ENCODE measurements at places on chromosomes 7 and 10. TPM values are rescaled to one million over a fixed set of nuclear protein-coding genes. Genes with fewer than 3 reads are reported as not detected.

AGR2 gene
- not detected for total RNA-seq

PWWP2B gene
- total RNA-seq = 10.2 TPM

ANKRD30A gene
- total RNA-seq = not detected

WNT8B gene
- not detected for total RNA-seq

PMPCB gene
- total RNA-seq = 53.5 TPM

BAZ1B gene
- 67.3 TPM for total RNA-seq

GRCh38 chr7:117338020-117338419 lies 15.2 kb upstream of the WNT2 start:
- H3K36me3 ChIP-seq = no peaks in the 10 kb centered on the region
- no peaks in the 10 kb centered on the region for H3K4me1 ChIP-seq

DNA sequence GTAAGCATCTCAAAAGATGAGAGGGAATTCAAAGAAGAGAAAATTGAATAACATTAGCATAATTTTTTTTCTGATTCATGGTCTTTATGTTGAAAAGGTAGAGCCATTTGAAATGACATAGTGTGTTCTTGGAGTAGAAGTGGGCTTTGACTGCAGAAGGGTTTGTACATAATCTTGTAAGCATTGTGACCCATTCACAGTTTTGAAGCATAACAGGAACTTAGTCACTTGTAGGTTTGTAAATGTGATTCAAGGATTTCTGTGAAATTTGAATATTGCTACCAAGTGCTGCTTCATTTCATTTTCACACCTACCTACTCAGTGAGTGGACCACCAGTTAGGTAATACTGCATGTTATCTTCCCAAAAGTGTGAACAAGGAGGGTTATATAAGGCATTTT lies 68.6 kb downstream of the PON1 start:
- no peaks in the 10 kb centered on the region for H3K4me1 ChIP-seq
- no peak overlapping the region for H3K27ac ChIP-seq
- no peak overlapping the region for H3K4me3 ChIP-seq

GRCh38 chr10:103382769-103383168 lies 13.5 kb downstream of the ATP5MK start:
- peaks cover 15% of the 10 kb centered on the region for H3K36me3 ChIP-seq
- H3K4me1 ChIP-seq = no peaks in the 10 kb centered on the region
- H3K27me3 ChIP-seq = no peaks in the 10 kb centered on the region
- H3K4me3 ChIP-seq = no peak overlapping the region
- no peak for DNase-seq
- H3K27ac ChIP-seq = no peak overlapping the region

- H3K36me3 ChIP-seq = no peaks in the 10 kb centered on the region
- no peaks in the 10 kb centered on the region for H3K27me3 ChIP-seq
- no peak overlapping the region for H3K27ac ChIP-seq
- H3K4me3 ChIP-seq = no peak overlapping the region
These were observed 23.6 kb downstream of the FAM3C start for GRCh38 chr7:121372376-121373010.

DNA sequence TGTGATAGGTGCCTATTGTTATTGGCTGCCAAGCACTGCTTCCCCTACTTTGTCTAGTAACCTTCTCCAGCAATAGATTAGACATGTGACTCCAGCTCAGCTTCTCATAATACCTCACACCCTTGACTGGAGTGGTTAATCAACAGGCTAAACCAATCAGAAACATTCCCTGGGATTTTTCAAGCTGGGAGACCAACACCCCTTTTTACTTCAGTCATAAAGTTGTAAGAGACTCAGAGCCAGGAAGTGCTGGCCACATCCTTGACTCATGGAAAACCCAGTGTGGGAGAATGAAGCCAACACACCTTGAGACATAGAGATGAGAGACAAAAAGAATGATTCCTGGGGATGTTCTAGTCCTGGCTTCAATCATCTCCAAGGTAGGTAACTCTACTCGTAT lies 62.6 kb upstream of the HECTD2 start:
- no peak overlapping the region for H3K4me3 ChIP-seq
- peaks cover 27% of the 10 kb centered on the region for H3K4me1 ChIP-seq
- no peaks in the 10 kb centered on the region for H3K27me3 ChIP-seq
- DNase-seq = no peak

DNA sequence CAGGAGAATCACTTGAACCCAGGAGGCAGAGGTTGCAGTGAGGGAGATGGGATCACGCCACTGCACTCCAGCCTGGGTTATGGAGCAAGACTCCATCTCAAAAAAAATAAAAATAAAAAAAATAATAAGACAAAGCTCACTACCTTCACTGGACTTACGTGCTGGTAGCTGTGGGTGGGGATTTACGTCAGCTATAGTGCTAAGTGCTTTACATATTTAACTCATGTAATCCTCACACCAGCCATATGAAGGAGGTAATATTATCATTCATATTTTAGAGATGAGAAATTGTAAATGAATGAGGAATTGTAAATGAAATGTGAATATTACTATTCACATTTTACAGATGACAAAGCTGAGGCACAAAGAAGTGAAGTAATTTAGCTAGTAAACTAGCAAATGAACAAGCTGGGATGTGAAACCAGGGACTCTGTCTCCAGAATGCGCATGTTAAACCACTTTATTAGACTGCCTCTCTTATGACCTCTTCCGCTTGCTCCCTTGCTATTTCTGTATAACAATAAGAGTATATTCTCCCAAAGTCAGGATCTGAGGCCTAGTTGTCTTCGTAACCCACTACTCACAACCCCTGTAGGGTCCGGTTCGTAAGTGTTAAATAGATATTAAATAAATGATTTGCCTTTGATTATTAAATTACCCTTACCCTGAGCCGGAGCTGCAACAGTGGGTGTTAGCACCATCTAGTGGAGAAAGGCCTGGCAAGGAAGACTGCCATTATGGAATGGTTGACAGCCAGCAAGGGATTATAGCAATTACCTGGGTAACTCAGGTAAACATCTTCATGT lies 70.2 kb downstream of the HTR7 start:
- no peaks in the 10 kb centered on the region for H3K27me3 ChIP-seq
- no peaks in the 10 kb centered on the region for H3K36me3 ChIP-seq
- DNase-seq = no peak
- no peak overlapping the region for H3K4me3 ChIP-seq
- H3K4me1 ChIP-seq = no peaks in the 10 kb centered on the region

- H3K36me3 ChIP-seq = no peaks in the 10 kb centered on the region
- no peak overlapping the region for H3K4me3 ChIP-seq
- no peaks in the 10 kb centered on the region for H3K27me3 ChIP-seq
- no peak for DNase-seq
These were observed 21.6 kb upstream of the ADAMTS14 start for GRCh38 chr10:70650718-70651117.

- H3K27me3 ChIP-seq = no peaks in the 10 kb centered on the region
- H3K4me1 ChIP-seq = no peaks in the 10 kb centered on the region
These were observed 116.2 kb upstream of the LAMB4 start for GRCh38 chr7:108246227-108246837.

GRCh38 chr10:31128536-31128935 lies 96.9 kb upstream of the ZNF438 start:
- H3K4me3 ChIP-seq = no peak overlapping the region
- no peak for DNase-seq
- H3K27ac ChIP-seq = peak overlapping the region; percentile 90
- H3K4me1 ChIP-seq = peaks cover 12% of the 10 kb centered on the region
- no peaks in the 10 kb centered on the region for H3K36me3 ChIP-seq
- H3K27me3 ChIP-seq = no peaks in the 10 kb centered on the region

DNA sequence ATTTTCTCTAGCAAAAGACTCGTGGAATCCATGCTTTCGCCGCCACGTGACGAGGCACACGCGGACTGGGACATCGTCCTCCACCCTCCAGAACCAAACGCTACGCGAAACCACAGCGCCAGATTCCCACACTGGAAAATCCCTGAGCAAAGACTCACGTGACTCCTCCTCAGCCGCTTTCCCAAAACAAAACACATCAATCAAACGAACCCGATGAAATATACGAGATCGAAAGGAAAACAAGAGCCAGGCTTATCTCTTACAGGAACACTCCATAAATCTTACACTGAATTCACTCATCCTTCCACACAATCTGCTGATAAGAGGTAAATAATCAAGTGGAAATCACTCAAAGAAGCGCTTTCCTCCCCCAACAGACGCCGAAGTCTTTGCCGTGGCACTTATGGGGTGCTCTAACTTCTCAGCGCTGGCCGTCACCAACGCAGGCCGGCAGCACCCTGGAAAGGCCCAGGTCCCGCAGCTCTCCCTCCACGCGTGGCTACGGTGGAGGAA lies 23.8 kb downstream of the DIP2C start:
- H3K27ac ChIP-seq = peak overlapping the region; percentile 82
- H3K27me3 ChIP-seq = no peaks in the 10 kb centered on the region
- DNase-seq = peak; percentile 94

DNA sequence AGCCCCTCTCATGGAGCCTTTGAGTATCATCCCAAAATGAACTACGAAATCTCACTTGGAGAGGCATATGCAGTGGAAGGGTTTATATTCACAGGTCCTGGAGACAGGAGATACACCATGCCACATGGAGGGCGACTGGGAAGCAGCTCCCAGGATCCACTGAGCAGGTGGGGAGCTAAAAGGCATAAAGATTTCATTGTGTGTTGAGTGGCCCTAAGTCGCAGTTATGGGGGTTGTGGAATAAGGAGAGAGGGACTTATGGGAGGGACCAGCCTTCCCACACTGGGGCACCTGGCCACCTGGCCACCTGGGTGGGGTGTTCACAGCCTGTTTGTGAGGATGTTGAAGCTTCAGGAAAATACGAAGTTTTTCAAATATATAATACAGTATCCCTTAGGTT lies 37.0 kb upstream of the CHST3 start:
- no peak overlapping the region for H3K4me3 ChIP-seq
- H3K4me1 ChIP-seq = no peaks in the 10 kb centered on the region
- no peaks in the 10 kb centered on the region for H3K27me3 ChIP-seq
- no peaks in the 10 kb centered on the region for H3K36me3 ChIP-seq

DNA sequence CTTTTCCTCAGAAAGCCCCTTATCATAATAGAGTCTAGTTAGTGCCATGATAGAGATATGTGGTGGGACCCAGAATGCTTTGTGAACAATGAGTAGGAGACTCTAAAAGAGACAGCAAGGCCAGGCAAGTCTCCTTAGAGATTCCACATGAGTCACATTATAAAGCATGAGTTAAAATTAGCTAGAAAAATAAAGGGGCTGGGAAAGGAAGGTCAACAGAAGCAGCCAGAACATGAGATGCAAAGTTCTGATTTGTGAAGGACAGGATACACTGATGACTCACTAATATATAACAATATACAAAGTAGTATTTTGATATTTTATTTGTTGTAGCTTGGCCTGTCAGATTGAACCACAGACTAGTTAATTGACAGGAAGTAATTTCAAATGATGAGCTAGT lies 25.3 kb upstream of the SNX13 start:
- H3K27ac ChIP-seq = no peak overlapping the region
- H3K27me3 ChIP-seq = no peaks in the 10 kb centered on the region
- no peaks in the 10 kb centered on the region for H3K36me3 ChIP-seq
- no peak for DNase-seq

DNA sequence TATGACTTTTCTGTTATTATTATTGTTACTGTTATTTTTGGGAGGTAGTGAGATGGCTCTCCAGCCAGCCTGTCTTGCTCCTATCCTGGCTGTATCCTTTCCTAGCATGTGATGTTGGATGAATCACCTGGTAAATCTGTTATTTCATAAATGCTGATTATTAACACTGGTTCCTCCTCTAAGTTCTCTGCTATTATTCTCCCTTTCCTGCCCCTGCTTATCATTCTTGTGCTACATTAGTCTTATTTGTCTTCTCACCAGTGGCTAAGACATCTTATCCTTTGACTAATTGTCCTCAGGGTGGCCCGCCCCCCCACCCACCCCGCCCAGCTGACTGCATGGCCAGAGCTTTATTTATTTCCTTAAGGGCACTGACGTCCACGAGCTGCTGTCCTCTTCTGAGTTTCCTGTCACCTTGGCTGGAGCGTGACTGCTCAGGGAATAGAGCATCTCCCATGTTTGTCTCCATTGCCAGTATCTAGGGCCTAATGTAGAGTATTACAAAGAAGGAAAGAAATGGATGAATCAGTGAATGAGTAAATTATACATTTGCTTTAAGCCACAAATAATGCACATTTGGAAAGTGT lies 110.1 kb upstream of the KLF6 start:
- H3K27me3 ChIP-seq = no peaks in the 10 kb centered on the region
- no peak overlapping the region for H3K27ac ChIP-seq

DNA sequence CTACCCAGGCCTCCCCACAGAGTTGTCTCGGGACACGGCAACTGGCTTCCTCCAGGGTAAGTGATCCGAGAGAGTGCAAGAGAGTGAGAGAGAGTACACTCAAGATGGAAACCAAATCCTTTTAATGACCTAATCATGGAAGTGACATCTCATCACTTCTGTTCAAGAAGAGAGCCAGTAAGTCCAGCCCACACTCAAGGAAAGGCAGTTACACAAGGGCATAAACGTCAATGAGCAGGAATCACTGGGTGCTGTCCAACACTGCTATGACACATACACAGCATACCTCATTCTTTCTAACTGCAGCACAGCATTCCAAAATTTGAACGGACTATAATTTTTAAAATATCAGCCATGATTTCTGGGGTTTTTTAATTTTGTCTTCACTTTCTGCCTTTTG lies 29.3 kb upstream of the OSBPL3 start:
- H3K36me3 ChIP-seq = no peaks in the 10 kb centered on the region
- no peaks in the 10 kb centered on the region for H3K4me1 ChIP-seq
- H3K4me3 ChIP-seq = no peak overlapping the region
- DNase-seq = no peak
- H3K27me3 ChIP-seq = no peaks in the 10 kb centered on the region

DNA sequence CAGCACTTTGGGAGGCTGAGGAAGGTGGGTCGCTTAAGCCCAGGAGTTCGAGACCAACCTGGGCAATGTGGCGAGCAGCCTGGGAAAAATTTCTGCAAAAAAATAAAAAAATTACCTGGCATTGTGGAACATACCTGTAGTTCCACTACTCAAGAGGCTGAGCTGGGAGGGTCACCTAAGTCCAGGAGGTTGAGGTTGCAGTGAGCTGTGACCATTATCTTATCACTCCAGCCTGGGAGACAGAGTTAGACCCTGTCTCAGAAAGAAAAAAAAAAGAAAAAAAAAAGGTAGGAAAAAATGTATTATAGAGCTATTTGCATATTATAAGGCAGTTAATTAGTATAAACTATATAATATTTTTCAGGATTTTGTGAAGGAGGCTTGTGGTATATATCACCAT lies 11.0 kb upstream of the TSPAN13 start:
- no peaks in the 10 kb centered on the region for H3K27me3 ChIP-seq
- H3K27ac ChIP-seq = no peak overlapping the region
- no peaks in the 10 kb centered on the region for H3K36me3 ChIP-seq
- H3K4me3 ChIP-seq = no peak overlapping the region
- DNase-seq = no peak

DNA sequence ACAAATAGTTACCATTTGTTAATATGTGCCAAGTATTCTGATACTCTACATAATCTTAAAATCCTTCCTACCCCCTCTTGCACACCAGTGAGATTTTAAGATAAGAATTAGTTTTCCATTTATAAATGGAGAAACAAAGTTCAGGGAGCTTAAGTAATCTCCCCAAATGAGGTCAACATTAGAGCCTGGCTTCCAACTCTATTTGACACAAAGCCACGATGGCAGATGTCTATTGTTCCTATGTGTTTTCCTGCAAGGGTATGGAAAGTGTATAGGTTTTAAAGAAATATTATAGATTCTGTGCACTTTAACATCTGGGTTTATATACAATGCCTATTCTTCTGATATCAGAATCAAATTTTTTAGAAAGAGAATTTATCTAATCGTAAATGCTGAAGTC lies 143.9 kb upstream of the SEMA3C start:
- no peak overlapping the region for H3K27ac ChIP-seq
- H3K4me3 ChIP-seq = no peak overlapping the region
- no peaks in the 10 kb centered on the region for H3K27me3 ChIP-seq
- no peak for DNase-seq
- H3K4me1 ChIP-seq = peaks cover 21% of the 10 kb centered on the region
